Stimulated activated CD4-positive, alpha-beta T cell treated with anti-CD3 and anti-CD28 coated beads, Interleukin-15, amount 100 ng/mL, for 48 hours (primary cell): ENCODE measurements at places on chromosomes 16 and 17.

- DNase-seq = no peak
Observed at GRCh38 chr16:46974352-46974751, 878 bp upstream of the DNAJA2 start.

DNA sequence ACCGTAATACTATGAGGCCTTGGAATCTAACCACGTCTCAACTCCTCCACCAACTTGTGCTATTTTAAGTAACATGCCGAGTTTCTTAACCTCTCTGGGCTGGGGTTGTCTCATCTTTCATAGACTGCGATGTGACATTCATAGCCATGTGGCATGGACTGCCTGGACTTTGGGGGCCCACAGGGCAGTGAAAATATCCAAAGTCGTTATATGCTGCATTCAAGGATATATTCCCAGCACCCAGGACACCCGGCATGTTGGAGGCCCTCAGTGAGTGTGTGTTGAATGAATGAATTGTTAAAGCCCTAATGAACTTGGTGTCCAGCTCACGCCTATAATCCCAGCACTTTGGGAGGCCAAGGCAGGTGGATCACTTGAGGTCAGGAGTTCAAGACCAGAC, 203.1 kb downstream of the CBLN1 start:
- no peak for DNase-seq

GRCh38 chr17:8964801-8965393, 610 bp downstream of the PIK3R5 start:
- no peak for DNase-seq

DNA sequence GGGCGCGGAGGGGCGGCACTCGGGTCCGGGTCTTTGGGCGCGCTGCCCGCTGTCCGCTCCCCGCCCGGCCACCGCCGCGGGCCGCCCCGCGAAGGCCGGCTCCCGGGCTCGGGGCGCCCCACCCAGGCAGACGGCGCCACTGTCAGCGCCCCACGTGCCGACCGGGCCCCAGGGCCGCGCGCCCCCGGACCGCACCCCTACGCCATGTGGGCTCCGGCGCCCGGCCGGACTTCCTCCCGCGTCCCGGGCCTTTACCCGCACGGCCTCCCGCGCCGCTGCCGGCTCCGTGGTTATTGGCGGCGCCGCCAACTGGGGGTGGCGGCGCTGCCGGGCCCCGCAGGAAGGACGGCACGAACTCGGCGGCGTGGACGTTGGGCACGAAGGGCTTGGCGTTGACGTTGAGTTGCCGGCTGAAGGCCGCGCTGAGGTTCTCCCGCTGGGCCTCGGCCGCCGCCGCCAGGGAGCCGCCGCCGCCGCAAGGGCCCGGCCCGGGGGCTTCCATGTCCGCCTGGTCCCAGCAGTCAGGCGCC, 577 bp downstream of the GSPT1 start:
- DNase-seq = no peak

GRCh38 chr16:14496786-14497185, 133.3 kb downstream of the PARN start:
- DNase-seq = no peak

GRCh38 chr17:28416703-28417311, 10.8 kb upstream of the SLC46A1 start:
- DNase-seq = peak; percentile 51

- DNase-seq = no peak
Observed at GRCh38 chr17:4785311-4786105, 656 bp downstream of the VMO1 start.

GRCh38 chr16:463071-463470, 37.6 kb downstream of the RAB11FIP3 start:
- DNase-seq = no peak

DNA sequence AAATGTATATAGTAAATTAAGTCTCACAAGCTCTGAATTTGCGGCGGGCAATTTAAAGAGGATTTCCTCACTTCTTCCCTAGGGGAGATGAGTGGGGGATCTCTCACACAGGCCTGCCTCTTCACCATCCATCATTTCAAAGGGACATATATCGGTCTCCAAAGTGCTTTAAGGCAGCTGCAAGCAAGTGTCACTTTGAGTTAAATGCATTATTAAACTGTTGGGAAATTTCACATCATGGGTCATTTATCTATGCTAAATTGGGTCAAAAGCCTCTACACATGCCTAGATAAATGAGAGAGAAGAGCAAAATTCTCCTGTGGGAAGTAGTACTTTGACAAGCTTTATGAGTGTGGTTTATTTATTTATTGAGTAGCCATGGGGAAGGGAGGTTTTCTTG, 1106.1 kb upstream of the GOT2 start:
- DNase-seq = no peak

DNA sequence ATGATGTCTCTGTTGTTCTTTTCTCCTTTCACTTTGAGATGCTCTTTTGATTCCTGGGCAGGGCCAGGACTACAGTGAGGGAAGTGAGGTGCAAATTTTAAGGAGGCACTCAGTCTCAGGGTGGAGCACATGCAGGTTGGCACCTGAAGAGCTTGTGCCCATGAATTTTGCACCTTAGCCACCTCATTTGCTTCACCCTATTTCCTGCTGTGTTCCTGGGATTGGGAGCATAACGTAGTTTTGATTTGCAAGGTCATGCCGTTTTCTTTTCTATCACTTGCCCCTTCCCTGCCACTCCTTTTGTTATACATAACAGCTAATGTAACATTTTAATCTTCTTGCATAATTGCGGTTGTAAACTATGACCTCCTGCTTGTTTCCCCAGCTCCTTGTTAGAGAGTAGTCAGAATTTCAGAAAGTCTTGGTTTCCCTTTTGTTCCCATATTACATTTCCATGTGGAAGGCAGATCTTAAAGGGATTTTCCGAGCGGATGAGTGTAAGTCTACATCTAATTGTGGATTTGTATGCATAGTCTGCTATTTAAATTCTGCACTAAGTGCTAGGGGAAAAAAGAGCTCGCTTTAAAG, 9.8 kb downstream of the PMFBP1 start:
- DNase-seq = no peak

- DNase-seq = no peak
Observed at GRCh38 chr16:57245472-57246113, 534 bp downstream of the ARL2BP start.

- DNase-seq = no peak
Observed at GRCh38 chr16:88936008-88936555, 40.9 kb downstream of the CBFA2T3 start.

GRCh38 chr17:72421128-72422092, 300.6 kb downstream of the SOX9 start:
- peak; percentile 29 for DNase-seq

DNA sequence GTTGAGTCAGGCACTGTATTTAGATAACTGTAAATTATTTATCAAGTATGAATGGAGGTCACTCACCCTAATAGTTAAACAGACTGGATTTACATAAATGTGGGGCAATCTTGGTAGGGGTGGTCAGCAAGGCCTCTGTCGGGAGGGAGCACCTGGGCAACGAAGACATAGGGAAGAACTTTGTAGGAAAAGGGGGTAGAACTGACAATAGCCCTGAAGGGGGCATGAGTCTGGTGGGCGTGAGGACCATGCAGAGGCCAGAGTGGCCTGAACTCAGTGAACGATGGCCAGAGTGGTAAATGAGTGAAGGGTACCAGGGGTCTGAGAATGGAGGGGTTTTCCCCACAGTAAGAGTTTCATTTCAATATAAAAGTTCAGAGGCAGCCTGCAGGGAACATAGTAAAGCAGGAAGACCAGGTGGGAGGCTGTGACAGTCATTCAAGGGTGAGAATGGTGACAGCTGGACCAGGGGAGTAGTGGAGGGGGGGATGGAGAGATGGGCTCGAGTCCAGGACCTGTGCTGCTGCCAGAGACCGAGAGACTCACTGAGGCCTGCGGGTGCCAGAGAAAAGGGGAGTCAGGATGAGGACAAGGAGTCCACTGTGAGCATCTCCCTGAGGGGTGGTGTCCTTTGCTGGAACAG, 2.9 kb downstream of the C17orf67 start:
- DNase-seq = no peak

DNA sequence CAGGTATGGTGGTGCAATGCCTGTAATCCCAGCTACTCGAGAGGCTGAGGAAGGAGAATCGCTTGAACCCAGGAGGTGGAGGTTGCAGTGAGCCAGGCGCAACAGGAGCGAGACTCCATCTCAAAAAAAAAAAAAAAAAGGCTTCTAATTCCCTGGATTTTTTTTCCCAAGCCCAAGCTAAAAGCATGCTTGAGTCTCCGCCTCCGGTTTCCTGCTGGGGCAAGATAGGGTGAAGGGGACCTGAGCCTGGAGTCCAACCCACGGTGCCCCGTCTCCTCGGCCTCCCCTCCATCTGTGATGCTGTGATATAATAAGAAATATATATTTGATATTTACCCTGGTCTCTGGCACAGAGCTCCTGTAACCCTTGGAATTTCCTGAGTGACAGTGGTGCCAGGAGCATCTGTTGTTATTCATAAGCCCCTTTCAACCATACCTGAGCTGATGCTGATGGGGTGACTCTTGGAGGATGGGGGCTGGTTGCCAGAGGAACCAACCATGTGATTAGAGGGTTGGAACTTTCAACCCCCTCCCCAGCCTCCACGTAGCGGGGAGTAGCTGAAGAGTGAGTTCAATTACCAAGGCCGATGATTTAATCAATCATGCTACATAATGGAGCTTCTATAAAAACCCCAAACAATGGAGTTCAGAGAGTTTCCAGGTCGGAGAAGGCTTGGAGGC, 12.8 kb upstream of the TNK1 start:
- no peak for DNase-seq

DNA sequence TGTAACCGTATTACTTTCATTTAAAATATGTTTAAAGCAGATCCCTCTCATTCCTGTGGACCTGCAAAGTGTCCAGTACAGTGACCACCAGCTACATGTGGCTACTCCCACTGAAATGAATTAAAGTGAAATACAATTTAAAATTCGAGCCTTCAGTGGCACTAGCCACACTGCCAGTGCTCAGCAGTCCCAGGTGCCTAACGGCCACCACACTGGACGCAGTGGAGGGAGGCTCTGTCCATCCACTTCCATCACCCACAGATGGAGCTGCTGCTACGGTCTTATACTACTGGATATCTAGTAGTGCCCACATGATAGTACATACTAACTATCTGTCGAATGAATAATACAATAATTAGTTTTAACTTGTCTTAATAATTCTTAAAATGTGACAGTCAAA, 2.3 kb upstream of the CBX2 start:
- DNase-seq = no peak

DNA sequence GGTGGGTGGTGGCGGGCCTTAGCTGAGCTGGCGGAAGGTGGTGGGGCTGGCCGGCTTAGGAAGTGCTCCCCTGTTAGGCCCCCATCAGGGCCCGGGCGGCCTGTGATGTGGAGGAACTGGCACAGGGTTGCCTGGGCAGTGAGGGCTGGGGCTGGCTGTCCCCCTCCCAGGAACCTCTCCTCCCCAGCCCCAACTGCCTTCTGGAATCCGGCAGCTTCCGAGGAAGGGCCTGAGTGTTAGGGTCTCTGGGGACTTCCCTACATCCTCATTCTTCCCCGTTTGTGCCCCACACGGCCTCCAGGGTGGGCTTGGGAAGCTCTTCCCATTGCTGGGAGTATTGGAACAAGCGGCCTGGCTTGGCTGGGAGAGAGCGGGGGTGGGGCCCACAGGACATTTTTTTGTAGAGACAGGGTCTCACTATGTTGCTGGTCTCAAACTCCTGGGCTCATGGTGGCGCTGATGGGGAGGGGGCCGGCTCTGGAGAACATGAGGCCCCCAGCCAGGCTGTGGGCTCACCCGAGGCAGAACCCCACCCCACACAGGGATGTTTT, 89.9 kb upstream of the CIBAR2 start:
- DNase-seq = no peak

DNA sequence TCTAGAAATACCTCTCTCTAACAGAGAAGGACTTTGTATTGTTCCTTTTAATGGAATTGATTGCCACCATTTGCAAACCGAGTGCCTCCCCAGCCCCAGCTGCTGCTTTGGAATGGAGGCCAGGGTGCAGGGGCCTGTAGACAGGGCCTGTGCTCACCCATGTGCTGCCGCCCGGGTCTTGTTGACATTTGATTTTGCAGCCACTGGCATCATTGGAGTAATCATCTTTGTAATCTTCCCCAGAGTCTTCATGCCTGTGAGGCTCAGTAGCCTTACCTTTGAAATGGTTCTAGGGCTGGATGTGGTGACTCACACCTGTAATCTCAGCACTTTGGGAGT, 119.8 kb downstream of the CLEC16A start:
- no peak for DNase-seq

GRCh38 chr16:87317750-87318644, 805 bp upstream of the C16orf95 start:
- peak; percentile 22 for DNase-seq

- no peak for DNase-seq
Observed at GRCh38 chr16:89361751-89362539, 128.4 kb downstream of the ANKRD11 start.

DNA sequence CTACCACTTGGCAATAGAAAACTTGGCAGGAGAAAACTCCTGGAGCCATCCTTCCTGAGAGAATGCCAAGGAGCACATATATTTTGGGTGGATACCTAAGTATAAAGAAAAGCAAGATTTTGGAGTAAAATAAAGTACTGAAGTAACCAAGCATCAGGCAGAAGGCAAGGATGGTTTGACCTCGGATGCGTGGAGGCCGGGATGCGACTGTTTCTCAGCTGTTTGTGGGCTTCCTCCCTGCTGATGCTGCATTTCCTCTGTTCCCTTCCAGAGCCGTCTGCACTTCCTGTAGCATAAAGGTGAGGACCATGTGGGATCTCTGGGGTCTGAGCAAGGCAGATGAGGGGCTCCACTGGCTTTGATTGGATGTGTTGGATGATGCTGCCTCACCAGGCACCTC, 5.5 kb upstream of the TCF25 start:
- DNase-seq = no peak

GRCh38 chr16:4675864-4676786, 17.2 kb upstream of the NUDT16L1 start:
- peak; percentile 58 for DNase-seq

DNA sequence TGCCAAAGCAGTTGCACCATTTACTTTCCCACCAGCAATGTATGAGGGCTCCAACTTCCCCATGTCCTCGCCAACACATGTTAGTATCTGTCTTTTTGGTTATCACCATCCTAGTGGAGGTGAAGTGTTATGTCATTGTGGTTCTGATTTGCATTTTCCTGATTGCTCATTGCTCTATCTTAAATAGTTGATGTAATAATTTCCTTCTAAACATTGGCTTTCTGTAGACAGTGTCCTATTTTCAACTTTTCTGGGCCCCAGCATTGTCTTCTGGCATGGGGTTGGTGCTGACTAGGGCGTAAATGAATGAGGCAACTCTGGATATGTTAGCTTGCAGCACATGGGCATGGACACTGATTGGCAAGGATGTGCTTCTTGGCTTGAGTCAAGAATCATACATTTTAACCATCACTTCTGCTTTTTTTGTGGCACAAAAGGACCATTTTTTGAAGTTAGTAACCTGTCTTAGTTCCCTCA, 25.1 kb downstream of the PLCG2 start:
- DNase-seq = no peak
